ENCODE measurements at places on chromosomes 13 and 19.
A peak's percentile ranks its signal among the peaks of the same experiment; 100 is the strongest.

GRCh38 chr13:26710166-26710565 lies 50.4 kb downstream of the GPR12 start:
- DNase-seq: no peak

GRCh38 chr13:19587635-19588300 lies 26.4 kb upstream of the TPTE2 start:
- no peak for DNase-seq

- no peak for DNase-seq
Observed at GRCh38 chr13:26061947-26062346, 10.1 kb upstream of the SHISA2 start.

GRCh38 chr19:50639121-50640112 lies at the start of gene SYT3:
SYT3 (minus strand) TSS chr19:50639881; CDS start chr19:50637411, 2,470 bp downstream.
- no peak for DNase-seq

- no peak for DNase-seq
Observed at GRCh38 chr13:43865892-43866291, 13.6 kb downstream of the CCDC122 start.

- DNase-seq: peak; percentile 31
Observed at GRCh38 chr13:42753697-42754096, 27.7 kb upstream of the FAM216B start.

DNA sequence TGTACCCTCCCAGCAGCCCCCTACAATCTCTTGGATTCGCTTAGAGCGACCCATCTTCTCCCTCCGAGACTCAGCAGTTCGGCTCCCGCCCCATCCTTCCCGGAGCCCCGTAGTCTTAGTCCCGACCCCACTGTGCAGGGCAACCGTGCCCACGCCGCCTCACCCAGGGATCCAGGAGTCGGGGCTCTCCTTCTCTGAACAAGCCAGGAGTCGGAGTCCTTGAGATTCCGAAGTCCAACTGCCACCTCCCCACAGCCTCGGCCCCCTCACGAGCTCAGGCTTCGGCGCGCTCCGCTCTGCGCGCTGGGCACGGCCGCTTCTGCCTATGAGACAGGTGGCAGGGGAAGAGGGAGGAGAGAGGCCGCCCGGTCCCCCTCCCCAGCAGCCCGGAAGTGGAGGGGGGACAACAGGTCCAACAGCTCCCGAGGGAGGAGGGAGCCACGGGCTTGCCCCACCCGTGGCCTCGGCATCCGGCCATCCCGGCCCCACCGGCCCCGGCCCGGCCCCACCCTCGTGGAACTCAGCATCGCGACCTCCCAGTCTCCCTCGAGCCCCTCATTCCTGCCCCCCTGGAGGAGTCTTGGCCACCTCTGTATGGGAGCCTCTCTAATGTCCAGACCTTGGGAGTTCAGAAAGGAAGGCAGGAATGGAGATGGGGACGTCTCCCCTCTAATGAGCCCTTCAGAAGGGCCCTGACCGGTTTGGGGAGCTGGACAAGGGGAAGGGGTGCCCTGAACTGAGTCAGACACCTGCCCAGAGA lies at the start of gene PHLDB3:
Gene PHLDB3, minus strand, starts transcription at position 321 of the 760 bp plus-strand sequence. CDS start 628 bp downstream, outside the sequence.
- DNase-seq: no peak

- DNase-seq: peak; percentile 31
Observed at GRCh38 chr13:39051157-39051556, 12.9 kb downstream of the NHLRC3 start.

DNA sequence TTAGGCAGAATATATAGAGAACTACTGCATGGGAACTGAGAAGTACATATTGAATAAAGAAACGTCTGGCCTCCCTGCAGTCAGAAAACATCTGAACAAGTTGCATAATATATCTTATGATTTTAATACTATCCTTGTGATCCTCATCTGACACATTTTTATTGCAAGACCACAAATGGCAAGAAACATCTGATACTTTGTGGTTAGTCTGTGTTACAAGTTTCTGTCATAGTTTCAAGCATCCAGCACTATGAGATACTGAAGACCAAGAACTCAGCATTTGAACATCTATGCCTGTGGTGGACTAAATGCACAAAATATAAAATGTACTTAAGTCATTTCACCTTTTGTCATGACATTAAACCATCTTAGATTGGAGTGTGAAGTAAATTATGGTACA lies 1175.8 kb upstream of the MIR17HG start:
- no peak for DNase-seq

DNA sequence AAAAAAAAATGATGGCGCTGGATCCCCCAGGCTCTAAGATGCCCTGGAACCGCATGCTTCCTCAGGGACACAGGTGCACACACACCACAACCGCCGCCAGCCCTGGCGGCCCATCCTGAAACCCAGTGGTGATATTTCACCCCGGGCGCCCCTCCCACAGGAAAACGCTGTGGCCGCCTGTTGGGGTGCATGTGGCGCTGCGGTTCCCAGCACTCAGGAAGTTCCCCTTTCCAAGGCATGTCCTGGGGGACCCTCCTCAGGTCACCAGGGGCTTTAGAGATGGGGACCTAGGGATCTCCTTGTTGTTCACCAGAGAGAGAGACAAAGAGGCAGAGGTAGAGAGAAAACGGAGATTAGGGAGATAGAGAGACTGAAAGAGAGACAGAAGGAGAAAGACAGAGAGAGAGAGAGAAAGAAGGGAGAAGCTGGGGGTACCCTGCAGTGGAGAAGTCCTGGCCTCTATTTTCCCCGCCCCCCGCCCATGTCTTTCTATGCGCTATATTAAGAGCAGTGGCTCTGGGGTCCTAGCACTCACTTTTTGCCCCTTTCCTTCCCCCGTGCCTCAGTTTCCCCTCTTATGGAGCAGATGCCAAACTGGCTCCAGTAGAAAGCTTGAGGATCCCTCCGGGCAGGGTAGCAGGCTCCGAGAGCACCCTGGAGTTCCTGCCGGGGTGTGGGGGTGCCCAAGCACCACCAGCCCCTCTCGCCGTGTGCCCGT lies 2.3 kb downstream of the ADGRE2 start:
- DNase-seq: no peak

DNA sequence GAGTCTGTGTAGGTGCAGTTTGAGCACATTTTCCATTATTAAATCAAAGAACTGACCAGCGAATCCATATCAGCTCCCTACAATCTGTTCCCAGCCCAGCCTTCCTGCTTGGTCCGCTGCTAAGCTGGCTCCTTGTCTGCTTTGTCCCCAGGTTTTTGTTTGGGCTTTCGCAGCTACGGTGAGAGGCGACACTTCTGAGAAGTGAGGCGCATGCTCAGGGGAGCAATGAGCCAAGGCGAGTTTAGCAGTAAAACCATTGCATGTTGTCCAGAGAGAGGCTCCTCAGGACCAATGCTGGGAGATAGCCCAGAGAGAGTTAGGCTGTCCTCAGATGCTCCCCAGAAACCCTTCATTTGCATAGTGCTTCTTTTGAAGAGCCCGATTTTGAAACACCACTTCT lies 162.0 kb downstream of the ITGBL1 start:
- no peak for DNase-seq

- peak; percentile 39 for DNase-seq
Observed at GRCh38 chr19:611481-611868, 21.8 kb downstream of the HCN2 start.

DNA sequence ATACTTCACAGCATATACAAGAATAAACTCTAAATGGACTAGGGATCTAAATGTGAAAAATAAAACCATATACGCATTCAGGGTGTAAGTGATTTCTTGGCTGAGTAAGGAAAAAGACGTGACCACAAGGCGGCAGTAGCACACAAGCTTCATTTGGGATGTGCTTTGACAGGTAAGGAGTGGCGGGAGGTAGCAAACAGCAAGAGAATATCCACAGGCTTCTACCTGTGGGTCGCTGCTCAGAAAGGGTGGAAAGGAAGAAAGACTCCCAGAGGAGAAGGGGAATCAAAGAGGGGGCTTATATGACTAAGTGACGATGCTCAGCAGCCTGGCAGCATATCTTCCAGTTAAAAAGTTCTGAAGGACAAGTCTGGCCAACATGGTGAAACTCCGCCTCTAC lies 2.5 kb upstream of the ZNF121 start:
- peak; percentile 11 for DNase-seq

- DNase-seq: no peak
Observed at GRCh38 chr19:41554907-41555306, 21.1 kb upstream of the CEACAM21 start.

DNA sequence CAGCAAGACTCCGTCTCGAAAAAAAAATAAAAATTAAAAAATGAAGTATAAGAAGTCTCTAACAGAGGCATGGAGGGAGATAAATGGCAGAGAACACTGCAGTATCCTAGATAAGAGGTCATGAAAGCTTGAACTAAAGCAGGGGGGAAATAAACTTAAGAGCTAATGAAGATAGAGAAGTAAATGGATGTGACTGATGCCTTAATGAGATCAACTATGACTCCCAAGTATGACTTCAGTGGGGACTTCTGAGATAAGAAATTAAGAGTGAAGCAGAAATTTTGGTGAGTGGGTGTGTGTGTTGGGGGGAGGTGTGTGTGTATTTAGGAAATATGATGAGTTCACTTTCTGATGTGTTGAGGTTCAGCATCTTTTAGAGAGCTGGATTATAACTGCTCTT lies 55.1 kb downstream of the DIAPH3 start:
- no peak for DNase-seq

- DNase-seq: no peak
Observed at GRCh38 chr19:17576758-17577456, 21.5 kb downstream of the COLGALT1 start.

DNA sequence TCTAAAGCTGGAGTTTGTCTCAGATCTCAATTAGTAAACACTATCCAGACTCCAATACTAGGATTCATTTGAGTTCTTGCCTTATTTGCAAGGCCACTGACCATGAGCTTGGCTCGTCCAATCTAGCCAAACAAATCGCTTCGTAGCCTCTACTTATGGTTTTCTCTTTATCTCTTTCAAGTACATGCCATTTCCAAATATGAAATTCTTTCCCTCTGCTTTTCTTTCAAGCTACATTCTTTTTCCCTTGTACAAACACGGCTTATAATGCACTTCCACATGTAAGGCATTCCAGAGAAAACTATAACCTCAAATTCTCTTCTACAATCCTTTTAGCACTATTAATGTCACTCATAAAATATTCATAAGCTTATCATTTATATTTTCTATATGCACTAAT lies 10.9 kb upstream of the N4BP2L1 start:
- no peak for DNase-seq

DNA sequence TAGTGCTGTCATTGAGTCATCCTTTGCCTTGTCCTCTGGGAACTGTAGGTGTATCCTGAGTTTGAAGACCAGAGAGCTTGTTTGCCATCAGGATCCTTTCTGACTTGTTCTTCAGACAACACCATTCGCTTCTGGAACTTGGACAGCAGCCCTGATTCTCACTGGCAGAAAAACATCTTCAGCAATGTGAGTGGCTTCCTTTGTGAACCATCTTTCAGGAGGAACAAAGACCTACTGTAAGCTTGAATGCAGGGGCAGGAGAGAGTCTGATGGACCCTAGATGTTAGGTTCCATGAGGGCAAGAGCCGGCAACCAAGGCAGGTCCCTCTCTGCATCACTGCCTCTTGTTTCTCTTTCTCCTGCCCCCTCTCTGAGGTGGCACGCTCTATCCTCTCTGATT lies 26.7 kb downstream of the WDR62 start:
- no peak for DNase-seq

- DNase-seq: no peak
Observed at GRCh38 chr13:31385540-31385939, 185.8 kb downstream of the B3GLCT start.

DNA sequence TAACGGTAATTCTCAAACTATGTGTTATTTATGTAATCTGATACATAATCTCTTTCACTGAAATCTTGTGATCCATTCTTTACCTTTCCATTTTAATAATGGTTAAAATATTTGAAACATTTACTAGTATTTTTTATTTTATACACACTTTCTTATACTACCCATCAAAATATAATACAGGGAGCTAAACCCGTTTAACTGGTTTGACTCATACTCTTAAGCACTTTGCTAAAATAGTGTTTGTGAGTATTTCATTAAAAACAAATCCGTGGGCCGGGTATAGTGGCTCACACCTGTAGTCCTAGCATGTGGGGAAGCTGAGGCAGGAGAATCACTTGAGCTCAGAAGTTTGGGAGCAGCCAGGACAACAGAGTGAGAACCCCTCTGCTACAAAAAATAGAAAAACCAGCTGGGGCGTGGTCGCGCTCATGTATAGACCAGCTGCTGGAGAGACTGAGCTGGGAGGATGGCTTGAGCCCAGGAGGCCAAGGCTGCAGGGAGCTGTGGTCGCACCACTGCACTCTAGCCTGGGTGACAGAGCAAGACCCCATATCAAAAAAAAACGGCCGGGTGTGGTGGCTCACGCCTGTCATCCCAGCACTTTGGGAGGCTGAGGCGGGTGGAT lies 43.8 kb upstream of the DCUN1D2 start:
- no peak for DNase-seq

- DNase-seq: no peak
Observed at GRCh38 chr19:6417713-6418561, 6.7 kb downstream of the KHSRP start.

GRCh38 chr19:4096049-4096892 lies 27.7 kb downstream of the MAP2K2 start:
- no peak for DNase-seq

DNA sequence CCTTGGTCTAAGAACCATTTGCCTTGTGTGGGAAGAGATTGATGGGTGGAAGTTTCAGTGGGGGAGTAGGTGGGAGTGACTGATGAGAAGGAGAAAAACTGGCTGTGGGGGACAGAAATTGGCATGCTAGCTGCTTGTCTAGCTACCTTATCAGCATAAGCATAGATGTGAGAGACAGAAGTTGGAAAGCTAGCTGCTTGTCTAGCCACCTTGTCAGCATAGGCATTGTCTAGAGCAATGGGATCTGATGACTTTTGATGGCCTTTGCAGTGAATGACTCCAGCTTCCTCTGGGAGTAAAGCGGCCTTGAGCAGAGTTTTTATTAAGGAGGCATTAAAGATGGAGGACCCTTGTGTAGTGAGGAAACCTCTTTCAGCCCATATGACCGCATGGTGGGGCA lies 9.9 kb upstream of the NCR1 start:
- DNase-seq: no peak

DNA sequence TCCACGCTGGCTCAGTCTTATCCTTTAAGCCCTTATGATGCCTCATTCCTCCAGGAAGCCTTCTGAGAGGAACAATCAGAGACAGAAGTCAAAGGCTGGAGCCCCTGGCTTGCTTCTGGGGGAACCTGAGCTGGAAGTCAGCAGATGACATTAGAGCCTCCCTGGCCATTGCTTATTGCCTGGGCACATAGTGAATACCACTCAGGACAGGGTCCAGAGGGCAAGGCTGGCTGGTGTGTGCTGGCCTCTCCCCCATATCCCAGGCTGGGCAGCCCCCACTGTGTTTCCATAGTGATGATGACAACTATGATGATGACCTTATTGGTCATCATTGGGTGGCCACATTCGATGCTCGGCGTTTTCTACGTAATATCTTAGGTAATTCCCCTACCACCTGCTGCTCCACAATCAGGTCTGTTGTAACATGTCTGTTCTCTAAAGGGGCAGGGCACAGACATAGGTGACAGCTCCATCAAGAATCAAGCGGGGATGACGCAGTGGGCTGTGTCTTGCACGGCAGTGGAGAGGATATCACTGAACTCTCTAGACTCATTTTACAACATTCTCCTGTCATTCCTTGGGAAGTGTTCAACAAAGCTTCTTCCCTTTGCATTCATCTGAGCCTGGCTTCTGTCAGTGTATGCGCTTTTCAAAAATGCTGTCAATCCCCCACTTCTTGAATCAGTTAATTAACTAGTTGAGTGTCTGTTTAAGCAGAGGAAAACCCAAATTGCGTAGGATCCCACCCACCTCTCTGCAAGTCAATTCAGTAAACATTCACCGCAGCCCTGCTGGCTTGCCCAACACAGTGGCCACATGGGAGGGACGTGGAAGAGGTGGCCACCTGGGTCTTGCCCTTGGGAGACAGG lies 89.4 kb upstream of the TSHZ3 start:
- DNase-seq: no peak
